ENCODE measurements at places on chromosomes 5 and 9.

GRCh38 chr5:113495422-113495841 lies 7.2 kb upstream of the MCC start:
- DNase-seq: no peak

DNA sequence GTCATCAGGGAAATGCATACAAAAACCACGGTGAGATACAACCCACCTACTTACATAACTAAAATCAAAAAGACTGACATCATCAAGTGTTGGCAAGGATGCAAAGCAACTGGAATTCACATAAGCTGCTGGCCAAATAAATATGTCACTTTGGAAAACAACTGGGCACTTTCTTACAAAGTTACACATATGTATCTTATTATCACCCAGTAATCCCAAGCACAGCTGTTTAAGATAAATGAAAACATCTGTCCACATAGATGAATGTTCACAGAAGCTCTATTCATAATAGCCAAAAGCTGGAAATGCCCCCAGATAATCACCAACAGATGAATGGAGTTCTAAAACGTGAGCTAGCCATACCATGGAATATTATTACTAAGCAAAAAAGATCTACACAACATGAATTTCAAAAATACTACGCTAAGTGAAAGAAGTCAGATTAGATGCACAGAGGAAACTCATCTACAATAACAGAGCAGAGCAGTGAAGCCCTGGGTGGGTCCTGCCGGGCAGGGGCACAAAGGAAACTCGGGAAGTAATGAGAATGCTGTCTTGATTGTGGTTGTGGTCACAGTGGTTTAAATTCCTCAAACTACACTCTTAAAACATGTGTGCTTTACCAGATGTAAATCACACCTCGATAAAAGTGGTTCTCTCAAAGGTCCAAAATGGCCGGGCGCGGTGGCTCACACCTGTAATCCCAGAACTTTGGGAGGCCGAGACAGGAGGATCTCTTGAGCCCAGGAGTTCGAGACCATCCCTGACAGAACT lies 8.5 kb downstream of the CAMSAP1 start:
- no peak for DNase-seq

GRCh38 chr9:38768351-38768761 lies 48.4 kb upstream of the FAM240B start:
- no peak for DNase-seq

GRCh38 chr9:77000330-77000729 lies 19.1 kb upstream of the FOXB2 start:
- no peak for DNase-seq

DNA sequence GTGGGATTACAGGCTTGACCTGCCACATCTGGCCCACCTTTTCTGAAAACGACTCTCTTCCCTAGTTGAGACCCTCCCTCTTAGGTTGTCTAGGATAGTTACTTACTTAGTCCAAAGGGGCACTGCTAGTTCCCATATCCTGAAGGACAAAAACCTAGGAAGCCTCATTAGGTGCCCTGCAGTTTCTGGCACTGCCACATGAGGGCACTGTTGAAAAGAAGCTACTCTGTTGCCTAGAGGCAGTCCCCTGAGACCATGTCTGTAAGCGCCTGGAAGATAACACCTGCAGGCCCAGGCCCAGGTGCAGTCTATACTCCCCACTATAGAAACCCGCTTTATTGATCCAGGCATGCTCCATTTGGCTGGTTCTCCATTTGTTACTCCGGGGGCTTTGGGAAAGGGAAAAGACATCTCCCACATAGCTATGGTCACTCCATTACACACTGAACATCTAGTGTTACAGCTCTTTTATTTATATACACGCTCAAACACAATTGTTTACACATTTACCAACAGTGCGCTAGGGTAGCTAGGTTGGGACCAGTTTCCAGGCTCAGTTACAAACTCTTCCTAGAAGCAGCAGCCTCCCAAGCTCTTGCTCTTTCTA lies 73.4 kb upstream of the PPARGC1B start:
- peak; percentile 11 for DNase-seq

DNA sequence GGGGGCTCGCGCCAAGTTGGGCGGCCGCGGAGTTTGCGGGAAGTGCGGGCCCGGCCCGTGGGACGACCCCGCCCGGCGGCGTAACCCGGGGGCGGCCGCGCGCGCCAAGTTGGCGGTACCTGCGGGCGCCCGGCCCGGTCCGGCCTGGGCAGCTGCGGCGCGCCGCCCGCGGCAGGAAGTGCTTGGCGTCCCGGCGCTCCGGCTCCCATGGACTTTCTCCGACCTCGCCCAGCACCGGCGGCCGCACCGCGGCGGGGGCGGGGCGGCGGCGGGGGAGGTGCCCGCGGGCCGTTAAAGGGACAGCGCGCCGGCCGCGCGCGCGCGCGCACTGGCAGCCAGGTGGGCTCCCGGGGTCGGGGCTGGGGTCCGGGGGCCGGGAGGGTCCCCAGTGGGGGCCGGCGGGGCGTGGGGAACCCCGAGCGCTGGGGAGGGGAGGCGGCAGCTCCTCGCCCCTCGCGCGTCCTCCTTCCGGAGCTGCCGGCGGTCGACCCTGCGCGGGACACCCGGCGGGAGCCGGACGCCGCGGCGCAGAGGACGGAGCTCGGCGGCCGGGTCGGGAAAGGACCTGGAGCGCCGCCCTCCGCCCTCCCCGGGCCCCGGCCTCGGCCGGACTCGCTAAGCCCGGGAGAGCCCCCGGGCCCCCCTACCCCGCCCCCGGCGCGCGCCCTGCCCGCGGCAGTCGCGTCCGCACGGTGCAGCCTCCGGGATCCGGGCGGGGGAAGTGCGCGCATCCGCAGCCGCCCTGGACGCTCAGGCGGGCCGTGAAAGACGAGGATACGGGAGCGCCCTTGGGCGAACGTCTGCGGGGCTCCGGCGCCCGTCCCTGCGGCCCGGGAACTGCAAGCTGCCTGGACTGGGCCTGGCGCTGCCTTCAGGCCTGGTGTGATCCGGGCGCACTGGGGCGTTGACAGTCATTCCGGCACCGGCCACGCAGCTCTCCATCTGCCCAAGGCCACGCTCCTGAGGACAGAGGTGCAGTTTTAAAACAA lies at the start of gene NACC2:
Gene NACC2 (minus strand): TSS at position 220 of the 989 bp plus-strand sequence. CDS start 44,768 bp downstream, outside the sequence.
- DNase-seq: peak; percentile 32

GRCh38 chr5:111313017-111313724 lies 89.0 kb downstream of the CAMK4 start:
- DNase-seq: no peak

Measured in stimulated activated CD4-positive, alpha-beta T cell treated with anti-CD3 and anti-CD28 coated beads, Interleukin-4, amount 100 ng/mL, for 1 hour (primary cell).